ENCODE measurements at places on chromosomes 11 and 22. TPM values are rescaled to one million over a fixed set of nuclear protein-coding genes. Genes with fewer than 3 reads are reported as not detected.

DNA sequence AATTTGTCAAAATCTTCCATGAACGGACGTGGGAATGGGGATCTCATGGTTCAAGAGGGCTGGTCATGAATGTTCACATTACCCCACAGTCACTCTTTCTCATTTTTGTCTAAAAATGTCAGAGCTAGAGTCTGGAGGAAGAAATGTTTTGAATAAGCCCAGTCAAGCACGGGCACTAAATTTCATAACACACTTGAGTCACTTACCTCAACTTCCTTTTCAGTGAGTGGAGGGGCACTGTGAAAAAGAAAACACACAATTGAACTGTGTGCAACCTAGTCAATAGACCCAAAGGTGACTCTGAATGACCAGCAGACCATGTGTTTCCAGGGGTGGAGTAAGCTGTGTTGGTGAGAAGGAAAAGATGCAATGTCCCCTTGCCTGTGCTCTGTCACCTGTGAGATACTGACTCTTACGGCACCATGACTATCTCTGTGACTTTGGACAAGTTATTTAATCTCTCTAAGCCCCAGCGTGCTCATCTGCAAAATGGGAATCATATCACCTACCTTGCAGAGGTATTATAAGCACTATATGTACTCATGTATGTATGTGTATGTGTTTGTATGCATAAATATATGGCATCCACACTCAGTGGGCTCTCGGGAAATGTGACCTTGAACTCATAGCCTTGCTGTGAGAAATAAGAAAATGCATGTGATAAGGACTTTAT is 38.2 kb upstream of the LYVE1 start:
- DNase-seq = no peak

GRCh38 chr11:15765530-15765929 is 590.8 kb downstream of the SOX6 start:
- DNase-seq = no peak

The TNNI2 gene
- total RNA-seq = 6.9 TPM

The TSSK2 gene
- total RNA-seq = not detected

The CDK2AP2 gene
- total RNA-seq = 84.2 TPM

The UCP3 gene
- 2.6 TPM for total RNA-seq

The CFL1 gene
- total RNA-seq = 608 TPM

The CAT gene
- total RNA-seq = 213 TPM

Measured in upper lobe of right lung (tissue), 1 donor.